ENCODE measurements at places on chromosomes 7 and 10.
A peak's percentile ranks its signal among the peaks of the same experiment; 100 is the strongest.

DNA sequence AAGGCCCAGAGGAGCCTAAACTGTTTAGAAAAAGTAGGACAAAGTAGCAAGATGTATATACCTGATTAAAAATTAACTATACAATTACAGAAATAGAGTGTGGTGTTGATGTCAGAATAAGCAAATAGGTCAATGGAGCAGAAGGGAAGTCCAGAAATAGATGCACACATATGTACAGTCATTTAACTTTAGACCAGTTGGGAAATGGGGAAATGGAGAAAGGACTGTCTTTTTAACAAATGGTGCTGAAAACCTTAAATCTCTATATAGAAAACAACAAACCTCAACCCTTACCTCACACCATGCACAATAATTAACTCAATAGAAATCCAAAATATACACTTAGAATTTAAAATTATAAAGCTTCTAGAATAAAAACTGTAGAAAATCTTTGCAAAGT, 72.2 kb downstream of the CH25H start:
- DNase-seq, result no peak

DNA sequence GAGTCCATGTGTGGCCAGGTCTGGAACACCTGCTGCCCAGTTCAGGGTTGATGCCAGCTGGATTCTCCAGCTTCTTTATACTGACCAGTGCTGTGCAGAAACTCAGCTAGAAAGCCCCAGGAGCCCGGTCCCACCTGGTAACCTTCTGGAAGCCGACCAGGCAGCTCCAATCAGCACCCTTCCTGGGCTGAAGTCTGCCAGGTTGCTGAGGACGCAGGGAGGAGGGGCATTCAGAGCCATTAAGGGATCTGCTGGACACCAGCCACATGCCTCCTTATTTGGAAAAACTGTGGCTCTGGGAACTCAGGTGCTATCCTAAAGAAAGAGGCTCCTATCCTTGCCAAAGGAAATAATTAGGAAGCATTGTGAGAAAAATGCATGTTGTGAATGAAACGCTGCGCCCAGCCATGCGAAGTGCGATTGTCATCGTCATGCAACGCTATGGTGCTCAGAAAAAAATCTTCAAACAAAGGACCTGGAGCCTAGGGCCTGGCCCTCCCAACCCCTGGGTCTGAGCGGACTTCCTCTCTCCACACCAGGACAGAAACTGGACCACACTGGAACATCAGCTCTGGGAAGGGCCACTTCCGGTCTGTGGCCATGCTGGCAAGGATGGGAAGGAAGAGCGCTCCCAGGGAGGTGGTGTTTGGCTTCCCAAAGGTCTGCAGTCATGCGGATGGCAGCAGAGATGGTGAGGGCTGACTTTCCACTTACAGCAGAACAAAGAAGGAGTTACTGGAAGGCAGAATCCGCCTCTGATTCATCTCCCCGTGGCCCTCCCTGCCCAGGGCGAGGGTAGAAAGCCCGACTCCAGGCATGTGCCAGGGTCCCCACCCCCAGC, 90.1 kb downstream of the FAM53B start:
- DNase-seq, result no peak

- DNase-seq, result no peak
Measured at GRCh38 chr10:110223298-110223925, 16.0 kb downstream of the MXI1 start.

- no peak for DNase-seq
Measured at GRCh38 chr7:134845461-134845860, 66.0 kb downstream of the CALD1 start.

DNA sequence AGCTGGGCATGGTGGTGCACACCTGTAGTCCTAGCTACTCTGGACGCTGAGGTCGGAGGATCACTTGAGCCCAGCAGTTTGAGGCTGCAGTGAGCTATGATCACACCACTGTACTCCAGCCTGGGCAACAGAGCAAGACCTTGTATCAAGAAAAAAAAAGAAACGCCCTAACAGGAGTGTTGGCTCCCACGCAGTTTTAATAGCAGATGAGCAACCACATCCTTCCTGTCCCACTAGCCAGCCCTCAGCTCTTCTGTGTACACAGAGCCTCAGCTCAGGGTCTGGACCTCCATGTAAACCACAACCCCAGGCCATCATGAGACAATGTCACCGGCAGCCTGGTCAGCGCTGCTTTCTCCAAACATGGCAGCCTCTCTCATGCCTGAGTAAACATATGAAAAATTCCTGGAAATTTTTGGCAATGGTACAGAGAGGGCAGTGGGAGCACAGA, 108.2 kb downstream of the PIP4K2A start:
- peak; percentile 75 for DNase-seq

GRCh38 chr10:126179637-126180036, 208.6 kb downstream of the ADAM12 start:
- DNase-seq, result no peak

DNA sequence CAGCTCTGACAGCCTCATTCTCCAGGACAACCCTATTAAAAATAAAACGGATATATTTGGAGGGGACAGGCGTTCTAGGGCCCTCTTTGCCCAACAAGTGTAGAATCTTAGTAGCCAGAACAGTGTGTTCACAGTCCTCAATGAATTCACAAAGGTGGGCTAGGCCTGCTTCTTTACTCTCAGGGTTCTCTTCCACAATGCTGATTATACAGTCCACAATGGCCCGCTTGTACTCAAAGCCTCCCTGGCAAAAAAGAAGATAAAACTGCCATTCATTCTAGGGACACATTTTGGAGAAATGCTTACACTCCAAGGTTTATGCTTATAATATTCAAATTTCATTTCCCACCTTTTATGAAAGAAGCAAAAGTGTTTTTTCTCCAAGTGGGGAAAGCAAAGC, 62.6 kb downstream of the MEST start:
- DNase-seq, result no peak

DNA sequence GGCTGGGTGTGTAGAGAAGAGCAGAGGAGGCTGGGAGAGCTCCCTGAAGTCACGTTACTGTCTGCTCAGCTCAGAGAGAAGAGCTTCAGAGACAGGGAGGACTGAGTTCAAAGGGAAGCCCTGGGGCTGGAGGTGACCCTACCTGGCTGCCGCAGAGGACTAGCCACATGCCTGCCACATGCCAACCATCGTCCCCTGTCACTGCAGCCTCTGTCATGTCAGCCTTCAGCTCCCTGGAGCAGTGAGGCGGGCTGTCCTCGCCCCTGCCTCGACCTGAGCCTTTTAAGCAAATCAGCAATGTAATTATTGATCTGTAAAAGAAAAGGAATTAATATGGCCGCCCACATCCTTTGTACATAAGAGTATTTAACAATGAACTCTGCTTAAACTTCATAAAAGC, 89.3 kb upstream of the RET start:
- no peak for DNase-seq

- DNase-seq, result peak; percentile 60
Measured at GRCh38 chr7:47497367-47498096, 84.4 kb downstream of the TNS3 start.

- DNase-seq, result no peak
Measured at GRCh38 chr7:47625861-47626715, 44.2 kb upstream of the TNS3 start.

DNA sequence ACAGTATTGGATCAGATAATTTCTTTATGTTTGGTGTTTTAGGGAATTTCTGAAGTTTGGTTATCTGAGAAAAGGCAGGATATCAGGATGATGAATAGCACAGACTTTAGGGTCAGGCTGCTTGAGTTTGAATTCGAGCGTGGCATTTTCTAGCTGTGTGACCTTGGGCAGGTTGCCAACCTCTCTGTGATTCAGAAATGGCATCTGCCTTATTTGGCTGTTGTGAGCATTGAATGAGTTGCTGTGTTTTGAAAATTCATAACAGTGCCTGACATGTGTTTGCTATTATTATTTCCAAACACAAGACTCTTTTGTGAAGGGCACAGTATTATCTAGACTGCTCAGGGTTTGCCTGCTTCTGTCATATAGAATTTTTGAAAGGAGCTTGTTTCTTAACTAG, 66.9 kb downstream of the NXPH1 start:
- no peak for DNase-seq

- DNase-seq, result no peak
Measured at GRCh38 chr7:77649716-77650349, 46.4 kb upstream of the RSBN1L start.

GRCh38 chr10:74008212-74008731, 10.4 kb downstream of the VCL start:
- DNase-seq, result peak; percentile 44

GRCh38 chr7:26376175-26376917, 84.7 kb downstream of the SNX10 start:
- peak; percentile 52 for DNase-seq

All from GM06990 (cell line).